Activated T-cell treated with anti-CD3 and anti-CD28 coated beads for 24 hours (primary cell): ENCODE measurements at places on chromosomes 1 and 21.

GRCh38 chr1:230359992-230360668, 66.0 kb downstream of the PGBD5 start:
- no peak for DNase-seq

DNA sequence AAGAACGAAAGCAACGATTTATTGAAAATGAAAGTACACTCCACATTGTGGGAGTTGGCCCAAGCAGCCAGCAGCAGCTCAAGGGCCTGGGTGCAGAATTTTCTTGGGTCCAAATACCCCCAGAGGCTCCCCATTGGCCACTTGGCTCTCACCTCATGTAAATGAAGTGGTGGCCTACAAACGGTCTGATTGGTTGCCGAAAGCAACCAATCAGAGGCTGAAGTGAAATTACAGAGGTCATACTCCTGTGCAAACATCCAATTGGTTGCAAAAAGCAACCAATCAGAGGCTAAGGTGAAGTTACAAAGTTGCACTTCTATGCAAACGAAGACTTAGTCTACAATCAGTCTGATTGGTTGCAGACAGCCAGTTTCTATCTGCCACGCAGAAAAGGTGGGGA, 31.9 kb downstream of the FAM163A start:
- DNase-seq, result no peak

GRCh38 chr1:33723251-33723650, 140.6 kb upstream of the HMGB4 start:
- no peak for DNase-seq

DNA sequence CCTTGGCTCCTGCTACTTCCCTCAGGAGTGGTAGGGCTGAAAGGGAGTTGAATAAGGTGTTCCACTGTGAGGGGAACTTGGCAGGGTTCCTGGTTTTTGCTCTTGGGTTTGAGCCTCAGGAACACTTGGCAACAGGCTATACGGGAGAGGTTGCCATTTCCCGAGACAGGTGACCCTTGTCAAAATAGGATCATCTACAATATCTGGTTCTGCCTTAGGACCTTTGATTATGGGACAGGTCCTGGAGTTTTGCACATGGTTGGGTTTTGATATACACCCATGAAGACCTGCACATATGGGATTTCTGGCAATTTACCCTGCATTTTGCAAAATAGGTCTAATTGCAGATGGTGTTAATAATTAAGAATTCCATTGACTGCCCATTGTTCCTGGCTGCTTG, 31.1 kb downstream of the YY1AP1 start:
- no peak for DNase-seq

DNA sequence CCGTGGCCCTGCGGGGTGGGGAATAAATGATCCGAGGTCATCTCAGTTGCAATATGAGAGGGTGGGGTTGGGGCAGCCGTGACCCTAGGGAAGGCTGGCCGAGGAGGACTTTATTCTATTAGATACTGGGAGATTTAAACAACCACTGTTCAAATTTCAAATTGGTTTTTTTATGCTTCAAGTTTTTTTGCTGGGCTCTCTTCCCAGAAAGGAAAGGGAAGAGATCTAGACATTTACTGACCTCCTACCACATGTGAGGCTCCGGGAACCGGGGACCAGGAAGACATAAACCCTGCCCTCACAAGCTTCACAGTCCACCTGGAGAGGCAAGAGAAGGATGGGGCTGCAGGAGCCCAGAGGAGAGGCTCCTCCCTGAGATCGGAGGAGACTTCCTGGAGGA, 207.3 kb downstream of the FOXD2 start:
- DNase-seq, result no peak

GRCh38 chr1:36938819-36939218, 95.5 kb downstream of the GRIK3 start:
- DNase-seq, result no peak

DNA sequence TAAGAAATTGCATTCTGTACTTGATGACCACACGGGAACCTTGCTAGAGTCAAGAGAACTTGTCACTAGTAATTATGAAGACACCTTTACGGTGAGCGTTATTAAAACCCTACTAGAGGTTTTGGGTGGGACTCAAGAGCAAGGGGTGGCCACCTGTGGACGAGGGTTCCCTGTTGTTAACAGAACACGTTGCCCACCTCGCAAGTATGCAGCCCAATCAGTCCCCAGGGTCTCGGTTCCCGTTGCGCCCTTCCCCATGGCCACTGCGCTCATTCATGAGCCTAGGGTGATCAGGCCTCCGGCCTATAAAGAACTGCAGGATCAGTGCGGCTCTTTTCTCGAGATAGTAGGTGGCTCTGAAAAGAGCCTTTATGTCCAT, 30.2 kb upstream of the RNF187 start:
- no peak for DNase-seq

GRCh38 chr1:48222501-48223242, at the start of gene SLC5A9:
Gene SLC5A9 (plus strand): TSS chr1:48222716. CDS start chr1:48222737, 21 bp downstream.
- no peak for DNase-seq

DNA sequence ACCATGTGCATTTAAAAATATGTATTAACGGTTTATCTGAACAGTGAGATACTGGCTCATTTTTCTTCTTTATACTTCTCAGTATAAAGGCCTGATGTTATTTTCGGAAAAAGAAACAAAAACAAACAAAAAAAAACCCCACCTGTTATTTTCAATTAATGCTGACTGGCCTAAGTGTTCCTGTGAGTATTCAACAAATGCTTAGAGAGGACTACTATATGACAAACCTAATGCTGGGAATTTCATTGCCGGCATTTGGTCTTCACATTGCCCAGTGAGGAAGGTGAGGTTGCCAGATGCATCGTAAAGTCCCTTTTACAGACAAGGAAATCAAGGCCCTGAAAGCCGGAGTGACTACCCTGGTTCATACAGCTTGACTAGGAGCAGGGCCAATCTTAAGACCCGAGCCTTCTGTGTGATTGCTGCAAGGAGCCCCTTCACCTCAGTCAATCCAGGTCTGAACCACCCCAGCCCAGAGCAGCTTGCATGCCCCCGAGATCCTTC, 599 bp downstream of the MRPL24 start:
- DNase-seq, result no peak

GRCh38 chr1:7077136-7077535, 291.9 kb downstream of the CAMTA1 start:
- no peak for DNase-seq

DNA sequence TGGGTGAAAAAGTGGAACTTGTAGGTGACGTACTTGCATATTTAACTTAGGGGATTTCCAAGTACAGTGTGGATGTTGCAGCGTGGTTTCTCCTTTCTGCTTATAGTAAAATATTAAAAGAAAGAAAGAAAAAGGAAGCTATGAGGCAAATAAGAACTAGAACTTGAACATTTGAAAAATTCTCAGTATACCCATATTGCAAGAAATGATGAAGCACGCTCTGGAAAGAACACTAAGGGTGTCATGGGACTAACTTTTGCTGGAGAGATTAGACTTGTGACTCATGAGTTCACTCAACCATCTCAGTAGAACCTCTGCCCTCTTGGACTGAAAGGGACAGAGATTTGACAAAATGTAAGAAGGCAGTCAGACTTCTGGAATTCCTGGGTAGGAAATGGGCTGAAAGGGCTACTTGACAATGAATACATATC, 704.5 kb upstream of the ADGRL4 start:
- no peak for DNase-seq

GRCh38 chr21:14862794-14863720, 201.7 kb downstream of the NRIP1 start:
- DNase-seq, result no peak

DNA sequence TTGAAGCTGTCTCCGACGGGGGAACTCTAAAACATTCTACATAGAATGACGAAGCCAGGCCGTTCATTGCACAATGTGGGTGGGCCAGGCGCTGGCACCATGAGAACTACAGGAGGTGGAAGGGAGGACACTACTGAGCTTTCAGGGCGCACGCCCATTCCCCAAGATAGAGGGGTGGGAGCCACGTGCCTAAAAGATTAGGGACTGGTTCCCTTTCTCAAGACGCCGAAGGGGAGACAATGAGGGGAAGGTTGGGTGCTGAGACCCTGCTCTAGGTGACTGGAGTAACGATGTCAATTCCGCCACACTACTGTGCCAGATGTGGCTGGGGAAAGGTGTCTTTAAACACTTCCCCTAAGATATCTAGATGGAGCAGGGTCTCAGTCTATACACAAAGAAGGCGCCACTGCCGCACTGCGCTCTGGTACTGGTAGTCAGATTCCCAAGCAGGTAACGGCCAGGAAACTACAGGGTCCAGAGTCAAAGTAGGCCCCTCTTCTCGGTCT, 782 bp downstream of the CSDE1 start:
- no peak for DNase-seq

DNA sequence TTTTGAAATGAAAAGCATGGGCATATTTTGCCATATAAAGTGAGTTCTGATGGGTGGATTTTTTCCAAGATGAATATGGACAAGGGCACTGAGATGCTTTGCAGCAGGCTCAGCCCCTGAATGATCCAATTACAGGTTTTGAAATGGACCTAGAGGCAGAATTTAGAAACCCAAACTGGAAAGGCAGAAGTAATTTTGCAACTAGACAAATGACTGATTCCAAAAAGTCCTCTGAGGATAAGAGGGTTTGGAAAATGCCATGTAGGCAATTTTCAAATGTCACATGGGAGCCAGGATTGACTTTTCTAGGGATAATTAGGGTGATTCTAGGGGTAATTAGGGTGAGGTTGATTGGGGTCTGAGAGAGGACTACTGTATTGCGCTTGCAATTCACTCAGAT, 148.9 kb upstream of the ZNF648 start:
- DNase-seq, result no peak

- DNase-seq, result peak; percentile 20
Observed at GRCh38 chr1:101567582-101568189, 330.9 kb downstream of the S1PR1 start.

DNA sequence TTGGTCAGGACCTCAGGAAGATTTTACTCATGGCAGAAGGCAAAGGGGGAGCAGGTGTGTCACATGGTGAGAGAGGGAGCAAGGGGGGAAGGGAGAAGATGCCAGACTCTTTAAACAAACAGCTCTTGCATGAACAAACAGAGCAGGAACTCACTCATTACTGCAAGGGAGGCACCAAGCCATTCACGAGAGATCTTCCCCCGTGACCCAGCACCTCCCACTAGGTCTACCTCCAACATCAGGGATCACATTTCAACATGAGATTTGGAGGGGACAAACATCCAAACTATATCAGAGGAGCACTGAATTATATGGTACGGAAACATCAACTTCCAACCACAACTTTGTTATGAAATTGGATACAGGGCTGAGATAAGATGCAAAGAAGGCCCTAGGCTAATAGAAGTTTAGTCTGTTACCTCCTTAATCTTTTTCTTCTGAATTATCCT, 164.9 kb downstream of the ST6GALNAC3 start:
- no peak for DNase-seq

- DNase-seq, result no peak
Observed at GRCh38 chr1:150720703-150721102, at the start of gene HORMAD1. Gene HORMAD1 (minus strand): TSS chr1:150720895. CDS start chr1:150719505, 1,390 bp downstream.

- no peak for DNase-seq
Observed at GRCh38 chr1:201686714-201687455, 142.1 kb upstream of the IPO9 start.

- DNase-seq, result no peak
Observed at GRCh38 chr1:30446095-30446494, 277.3 kb downstream of the MATN1 start.

DNA sequence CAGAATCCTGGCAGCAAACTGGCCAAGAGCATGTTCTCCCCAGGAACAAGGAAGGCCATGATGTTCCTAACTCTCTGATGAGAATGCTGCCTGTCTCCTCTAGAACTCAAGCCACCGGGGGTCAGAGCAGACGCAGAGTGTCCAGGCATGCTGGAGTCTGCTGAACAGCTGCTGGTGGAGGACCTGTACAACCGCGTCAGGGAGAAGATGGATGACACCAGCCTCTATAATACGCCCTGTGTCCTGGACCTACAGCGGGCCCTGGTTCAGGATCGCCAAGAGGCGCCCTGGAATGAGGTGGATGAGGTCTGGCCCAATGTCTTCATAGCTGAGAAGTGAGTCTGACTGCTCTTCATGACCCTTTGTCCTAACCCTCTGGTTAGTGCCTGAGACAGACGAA, 23.4 kb downstream of the STYXL2 start:
- DNase-seq, result no peak

DNA sequence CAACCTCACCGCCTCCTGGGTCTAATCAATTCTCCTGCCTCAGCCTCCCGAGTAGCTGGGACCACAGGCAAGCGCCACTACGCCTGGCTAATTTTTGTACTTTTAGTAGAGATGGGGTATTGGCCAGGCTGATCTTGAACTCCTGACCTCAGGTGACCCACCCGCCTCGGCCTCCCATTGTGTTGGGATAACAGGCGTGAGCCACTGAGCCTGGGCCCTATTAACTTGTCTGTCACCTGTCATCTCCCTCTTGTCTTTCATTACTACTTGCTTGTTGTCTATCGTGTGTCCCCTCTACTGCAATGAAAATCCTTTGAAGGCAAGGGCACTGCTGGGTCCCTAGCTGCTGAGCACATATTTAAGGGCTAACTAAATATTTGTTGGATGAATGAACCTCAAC, 3.4 kb downstream of the UQCRHL start:
- DNase-seq, result no peak

GRCh38 chr21:36980280-36981048, 14.0 kb upstream of the HLCS start:
- DNase-seq, result no peak

DNA sequence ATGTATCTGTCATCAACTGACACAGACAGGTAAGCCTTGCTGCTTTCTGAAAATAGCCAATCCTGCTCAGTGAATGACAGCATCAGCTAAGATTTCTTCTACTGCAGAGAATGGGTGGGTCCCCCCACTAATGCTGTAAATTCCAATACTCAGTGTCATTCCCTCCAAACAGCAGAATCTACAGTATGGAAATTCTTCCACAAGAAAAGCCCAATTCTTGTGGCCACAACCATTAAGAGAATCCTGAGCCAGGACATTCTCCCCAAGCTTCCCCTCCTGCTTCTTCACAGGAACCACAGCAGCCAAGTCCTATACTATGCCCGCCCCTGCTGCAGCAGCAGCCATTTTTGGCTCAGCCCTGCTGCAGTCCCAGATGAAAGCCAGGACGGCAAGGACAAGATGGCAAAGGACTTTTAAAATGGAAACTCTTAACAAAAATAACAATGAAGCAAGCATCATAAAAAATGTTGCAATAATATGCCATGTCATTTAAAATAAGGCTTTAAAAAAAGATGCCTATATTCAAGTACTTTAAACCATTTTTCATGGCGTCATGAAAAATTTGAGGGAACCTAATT, 26.8 kb downstream of the EIF4G3 start:
- no peak for DNase-seq

- DNase-seq, result no peak
Observed at GRCh38 chr1:230778916-230779590, 31.9 kb downstream of the CAPN9 start.

GRCh38 chr1:174408146-174408545, 39.6 kb upstream of the GPR52 start:
- no peak for DNase-seq

GRCh38 chr1:162315673-162316072, 61.0 kb downstream of the SPATA46 start:
- DNase-seq, result no peak

GRCh38 chr1:55951291-55951690, 628.1 kb downstream of the PLPP3 start:
- no peak for DNase-seq
